NCI-H187 (cell line): ENCODE measurements at places on chromosomes 2 and 18.

DNA sequence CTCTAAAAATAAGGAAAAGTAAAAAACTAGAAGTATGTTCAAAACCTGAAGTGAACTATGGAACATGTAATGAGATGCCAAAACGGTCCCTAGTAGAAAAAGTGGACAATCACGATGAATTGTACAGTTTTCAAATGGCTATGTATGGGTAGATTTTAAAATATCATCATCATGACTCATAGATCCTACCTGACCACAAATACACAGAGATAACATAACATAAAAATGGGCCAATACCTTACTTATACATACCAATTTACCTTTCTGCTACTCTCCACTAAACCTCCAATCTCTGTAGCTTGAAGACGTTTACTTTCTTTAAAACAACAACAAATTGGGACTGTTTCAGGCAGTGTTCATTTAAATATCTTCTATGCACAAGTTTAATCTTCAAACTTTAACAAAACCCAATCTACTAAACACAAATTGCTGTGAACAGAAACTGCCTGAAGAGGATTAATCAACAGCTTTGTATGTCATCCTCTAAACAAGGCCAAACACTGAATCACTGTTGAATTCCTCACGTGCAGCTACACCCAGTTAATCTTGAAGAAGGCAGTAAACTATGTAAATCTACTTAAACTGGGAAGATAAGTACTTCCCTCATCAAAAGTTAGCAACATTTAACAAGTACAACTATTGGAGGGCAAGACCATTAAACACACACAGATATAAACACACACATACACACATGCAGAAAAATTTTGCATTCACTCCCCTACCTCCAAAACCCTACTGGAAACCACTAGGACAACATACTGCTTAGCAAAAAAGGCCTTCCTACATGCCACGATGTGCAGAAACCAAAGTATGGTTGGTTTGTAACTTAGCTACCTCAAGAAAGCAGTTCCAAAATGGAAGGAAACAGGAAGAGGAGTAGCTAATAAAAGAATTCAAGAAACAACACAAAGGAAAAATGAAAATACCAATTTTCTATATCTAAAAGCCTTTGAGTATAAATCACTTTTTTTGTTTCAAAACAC lies 90.3 kb downstream of the RBMS1 start:
- no peak for DNase-seq

GRCh38 chr18:5584746-5585417 lies 41.1 kb upstream of the EPB41L3 start:
- DNase-seq, result no peak

DNA sequence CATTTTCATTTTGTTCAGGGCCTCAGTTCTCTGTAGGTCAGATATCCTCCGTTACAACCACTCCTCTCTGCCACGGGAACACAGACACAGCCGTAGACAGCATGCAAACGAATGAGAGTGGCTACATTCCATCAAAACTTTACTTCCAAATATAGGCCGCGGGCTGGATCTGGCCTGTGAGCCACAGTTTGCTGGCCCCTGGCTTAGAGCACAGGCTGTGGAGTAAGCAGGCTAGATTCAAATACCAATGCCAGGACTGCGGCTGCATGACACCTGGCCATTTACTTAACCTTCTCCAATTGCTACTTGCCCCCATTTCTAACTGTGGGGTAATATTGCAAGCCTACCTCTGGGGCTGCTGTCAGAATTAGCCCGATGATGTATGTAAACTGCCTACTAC lies 325.8 kb upstream of the POU3F3 start:
- DNase-seq, result no peak

- no peak for DNase-seq
Measured at GRCh38 chr2:127080226-127080937, 26.6 kb downstream of the BIN1 start.

DNA sequence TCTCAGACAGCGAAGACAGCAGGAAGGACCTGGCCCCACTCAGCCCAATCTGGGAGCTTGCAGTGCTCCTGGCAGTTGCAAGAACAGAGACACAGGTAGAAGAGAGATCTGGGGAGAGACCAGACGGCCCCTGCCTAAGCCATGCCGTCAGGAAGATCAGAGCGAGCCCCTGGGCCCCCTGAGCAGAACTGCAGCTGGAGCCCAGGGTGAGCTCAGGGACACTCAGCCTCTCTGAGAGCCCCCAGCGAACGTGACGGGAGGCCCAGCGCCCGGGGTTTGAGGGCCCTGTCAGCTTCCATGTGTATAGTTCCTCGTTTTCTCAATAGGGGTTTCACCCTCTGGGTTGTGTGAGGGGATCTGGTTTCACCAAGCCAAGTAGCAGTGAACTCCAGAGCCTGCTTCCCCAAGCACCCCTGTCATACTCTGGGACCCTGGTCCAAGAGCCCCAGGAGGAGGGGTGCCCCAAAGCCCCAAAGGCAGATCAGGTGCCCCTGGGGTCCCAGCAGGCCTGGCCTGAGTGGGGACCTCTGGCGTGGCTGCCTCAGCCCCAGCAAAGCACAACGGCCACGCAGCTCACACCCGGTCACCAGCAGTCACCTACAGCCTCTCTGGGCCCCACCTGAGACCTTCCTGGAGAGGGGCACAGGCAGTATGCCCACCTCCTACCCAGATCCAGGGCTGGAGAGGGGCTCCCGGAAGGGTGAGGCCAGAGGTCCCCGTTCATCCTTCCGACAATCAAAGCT lies 431.3 kb upstream of the MYT1L start:
- DNase-seq, result no peak

- DNase-seq, result no peak
Measured at GRCh38 chr2:97718942-97719341, 5.6 kb downstream of the ZAP70 start.

GRCh38 chr2:127255146-127255545 lies 35.0 kb upstream of the CYP27C1 start:
- DNase-seq, result no peak

DNA sequence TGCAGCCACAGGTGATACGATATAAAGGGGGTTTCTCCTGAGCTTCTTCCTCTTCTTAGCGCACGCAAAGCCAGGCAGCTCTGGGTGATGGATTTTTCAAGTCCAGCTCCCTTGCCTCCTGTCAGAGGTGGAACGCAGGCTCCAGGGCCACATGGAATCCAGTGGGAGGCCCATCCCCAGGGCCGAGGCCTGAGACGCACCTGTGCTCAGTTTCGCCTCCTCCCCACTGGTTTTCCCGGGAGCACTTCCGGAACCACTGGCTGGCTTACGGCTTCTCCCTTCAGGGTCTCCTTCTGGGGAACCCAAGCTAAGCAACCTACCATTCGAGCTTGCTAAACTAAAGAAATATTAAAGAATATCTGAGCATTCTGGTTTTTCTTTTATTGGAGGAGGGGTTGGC lies 63.6 kb downstream of the TRAPPC12 start:
- no peak for DNase-seq

GRCh38 chr2:176471949-176472348 lies 202.7 kb downstream of the MTX2 start:
- no peak for DNase-seq

GRCh38 chr2:164972216-164972615 lies 16.9 kb upstream of the SLC38A11 start:
- DNase-seq, result no peak

- DNase-seq, result no peak
Measured at GRCh38 chr2:165562233-165562632, 92.7 kb downstream of the CSRNP3 start.

GRCh38 chr2:233814056-233814835 lies 36.1 kb downstream of the MROH2A start:
- no peak for DNase-seq

DNA sequence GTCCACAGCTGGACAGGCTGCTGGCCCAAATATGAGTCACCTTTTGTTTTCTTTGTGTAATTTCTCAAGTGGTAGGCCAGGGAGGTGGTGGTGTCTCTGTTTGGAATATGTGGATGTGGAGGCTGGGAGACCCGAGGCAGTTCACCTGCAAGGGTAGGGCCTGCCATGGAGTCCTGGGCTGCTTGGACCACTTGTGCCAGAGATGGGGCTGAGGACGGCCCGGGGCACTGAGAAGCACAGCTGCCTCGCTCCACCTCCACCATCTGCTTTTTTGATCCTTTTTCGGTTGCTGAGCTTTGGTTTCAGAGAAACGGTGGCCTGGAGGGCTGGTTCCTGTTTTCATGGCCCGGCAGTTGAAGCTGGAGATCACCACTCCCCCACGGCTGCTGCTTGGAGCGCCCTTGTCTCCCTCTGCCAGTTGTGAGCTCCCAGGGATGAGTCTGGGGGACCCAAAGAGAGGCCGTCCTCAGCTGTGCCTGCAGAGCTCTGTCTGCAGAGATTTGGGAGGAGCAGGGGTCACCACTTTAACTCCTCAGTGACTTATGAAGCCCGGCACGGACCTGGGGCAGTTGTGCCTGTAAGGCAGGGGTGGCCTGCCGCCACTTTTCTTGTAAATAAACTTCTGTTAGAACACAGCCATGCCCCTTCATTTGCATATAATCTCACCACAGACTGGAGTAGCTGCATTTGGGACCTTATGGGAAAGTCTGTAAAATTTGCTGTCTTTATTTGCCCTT lies 67.6 kb upstream of the MCFD2 start:
- DNase-seq, result no peak

DNA sequence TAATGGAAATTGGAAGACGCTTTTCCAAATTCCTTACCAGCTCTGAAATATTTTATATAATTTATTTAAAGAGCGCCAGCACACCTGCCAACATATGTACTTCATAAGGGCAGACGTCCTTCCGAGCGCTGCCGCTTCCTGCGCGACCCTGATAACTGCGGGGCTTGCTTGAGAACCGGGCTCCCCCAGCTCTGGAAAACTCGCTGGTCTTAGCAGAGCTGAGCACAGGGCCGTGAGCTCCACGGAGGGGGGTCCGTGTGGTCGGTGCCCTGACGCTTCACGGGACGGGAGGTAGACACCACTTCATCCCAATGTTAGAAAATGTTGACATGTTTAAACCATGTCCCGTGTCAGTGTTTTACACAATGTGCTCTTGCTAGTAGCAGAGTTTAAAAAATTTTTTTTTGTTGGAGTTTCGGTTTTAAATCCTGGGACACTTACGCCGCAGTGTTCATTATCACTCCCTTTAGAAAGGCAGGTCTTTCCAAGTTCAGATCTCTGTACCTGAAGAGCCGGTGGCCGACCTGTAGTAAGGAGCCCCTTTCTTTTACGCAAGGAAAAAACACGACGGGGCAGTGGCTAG lies 1.6 kb downstream of the NFATC1 start:
- DNase-seq, result no peak

GRCh38 chr2:195820867-195821565 lies 164.0 kb downstream of the SLC39A10 start:
- DNase-seq, result no peak

DNA sequence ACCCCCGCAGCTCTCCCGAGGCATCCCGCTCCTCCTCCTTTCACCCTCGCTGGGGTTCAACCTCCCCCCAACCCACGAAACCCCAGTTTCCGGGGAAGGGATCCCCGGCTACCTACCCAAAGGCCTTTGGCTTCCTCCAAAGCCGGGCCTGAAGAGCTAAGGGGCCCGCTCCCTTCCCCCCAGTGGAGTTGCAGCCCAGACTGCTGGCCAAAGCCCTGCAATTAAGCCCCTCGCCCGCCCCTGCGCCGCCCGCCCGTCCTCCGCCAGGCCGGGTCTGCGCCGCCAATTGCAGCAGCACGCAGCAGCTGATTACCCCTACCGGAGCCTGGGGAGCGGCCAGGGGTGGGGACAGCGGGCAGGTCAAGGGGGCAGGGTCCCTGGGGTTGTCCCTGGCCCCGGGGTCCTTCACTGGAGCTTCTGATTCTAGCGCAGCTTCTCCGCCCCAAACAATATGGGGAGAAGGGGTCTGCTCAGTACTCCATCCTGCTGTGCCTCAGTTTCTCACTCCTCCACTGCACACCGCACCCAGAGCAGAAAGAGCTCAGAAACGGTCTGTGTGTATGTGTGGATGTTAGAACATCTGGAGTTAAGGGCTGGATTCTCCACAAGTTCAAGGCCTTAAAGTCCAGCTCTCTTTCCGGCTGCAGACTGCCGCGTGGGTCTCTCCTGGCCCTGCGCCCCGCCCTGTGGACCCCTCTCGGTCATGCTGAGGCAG lies 16.9 kb downstream of the WNT10A start:
- no peak for DNase-seq
